ENCODE measurements at places on chromosomes 12 and 14.

GRCh38 chr12:67274186-67274585 is 5.0 kb downstream of the CAND1 start:
- DNase-seq, result no peak

DNA sequence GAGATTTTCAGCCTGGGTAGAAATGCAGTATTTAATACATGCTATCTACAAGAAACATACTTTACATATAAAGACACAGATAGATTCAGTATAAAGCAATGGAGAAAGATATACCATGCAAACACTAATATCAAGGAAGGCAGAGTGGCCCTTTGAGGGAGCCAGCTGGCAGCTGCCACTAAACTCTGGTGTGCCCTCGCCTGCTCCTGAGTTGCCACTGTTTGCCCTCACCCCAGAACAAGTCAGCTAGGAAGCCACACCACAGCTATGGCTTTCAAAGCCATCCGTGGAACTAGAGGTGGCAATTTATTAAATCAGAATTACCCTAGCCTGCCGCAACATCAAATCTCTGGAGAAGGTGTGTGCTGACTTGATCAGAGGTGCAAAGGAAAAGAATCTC is 18.3 kb downstream of the PXN start:
- no peak for DNase-seq

GRCh38 chr12:75135026-75135425 is 74.6 kb downstream of the KCNC2 start:
- DNase-seq, result no peak

- DNase-seq, result no peak
These were observed 50.1 kb downstream of the CD9 start for GRCh38 chr12:6250343-6250742.
